Glomerular endothelial cell (primary cell): ENCODE measurements at places on chromosomes 12 and 14.
A peak's percentile ranks its signal among the peaks of the same experiment; 100 is the strongest.

DNA sequence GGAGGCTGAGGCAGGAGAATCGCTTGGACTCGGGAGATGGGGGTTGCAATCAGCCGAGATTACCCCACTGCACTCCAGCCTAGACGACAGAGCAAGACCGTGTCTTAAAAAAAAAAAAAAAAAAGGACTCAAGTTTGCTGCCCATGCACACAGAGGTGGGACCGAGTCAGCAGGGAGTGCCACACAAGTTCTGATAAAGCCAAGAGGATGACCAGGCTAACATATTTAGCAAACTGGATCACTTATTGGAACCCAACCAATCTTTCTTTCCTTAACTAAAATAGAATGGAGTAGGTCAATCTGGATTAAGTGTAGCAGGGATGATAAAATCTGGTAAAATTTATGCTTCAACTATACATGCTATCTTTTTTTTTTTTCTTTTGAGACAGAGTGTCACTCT lies 190.4 kb upstream of the FOXN3 start:
- DNase-seq: no peak

DNA sequence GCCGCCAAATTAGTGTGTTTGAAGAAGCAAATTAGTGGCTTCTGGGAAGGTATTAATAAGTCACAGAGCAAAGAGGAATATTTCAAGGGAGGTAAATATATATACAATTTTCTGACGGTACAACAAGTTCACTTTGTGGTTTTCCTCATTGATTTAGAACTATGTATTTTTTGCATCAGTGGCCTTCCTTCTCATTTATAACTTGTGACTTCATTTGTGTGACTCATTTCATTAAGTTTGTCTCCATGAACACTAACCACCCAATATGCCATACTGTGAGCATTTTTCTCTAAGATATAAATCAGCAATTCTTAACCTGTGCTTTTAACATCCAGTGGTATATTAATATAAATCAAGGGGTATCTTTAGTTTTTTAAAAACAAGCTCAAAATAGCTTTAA lies 29.3 kb upstream of the ARHGAP5 start:
- DNase-seq: no peak

GRCh38 chr12:50052964-50053363 lies 4.4 kb upstream of the ASIC1 start:
- no peak for DNase-seq

- no peak for DNase-seq
Observed at GRCh38 chr14:30108975-30109700, 181.5 kb upstream of the PRKD1 start.

- DNase-seq: no peak
Observed at GRCh38 chr12:123533672-123534643, at the start of gene RILPL1. Gene RILPL1, minus strand, starts transcription at chr12:123533719. Its CDS starts 237 bp downstream, at chr12:123533482.

DNA sequence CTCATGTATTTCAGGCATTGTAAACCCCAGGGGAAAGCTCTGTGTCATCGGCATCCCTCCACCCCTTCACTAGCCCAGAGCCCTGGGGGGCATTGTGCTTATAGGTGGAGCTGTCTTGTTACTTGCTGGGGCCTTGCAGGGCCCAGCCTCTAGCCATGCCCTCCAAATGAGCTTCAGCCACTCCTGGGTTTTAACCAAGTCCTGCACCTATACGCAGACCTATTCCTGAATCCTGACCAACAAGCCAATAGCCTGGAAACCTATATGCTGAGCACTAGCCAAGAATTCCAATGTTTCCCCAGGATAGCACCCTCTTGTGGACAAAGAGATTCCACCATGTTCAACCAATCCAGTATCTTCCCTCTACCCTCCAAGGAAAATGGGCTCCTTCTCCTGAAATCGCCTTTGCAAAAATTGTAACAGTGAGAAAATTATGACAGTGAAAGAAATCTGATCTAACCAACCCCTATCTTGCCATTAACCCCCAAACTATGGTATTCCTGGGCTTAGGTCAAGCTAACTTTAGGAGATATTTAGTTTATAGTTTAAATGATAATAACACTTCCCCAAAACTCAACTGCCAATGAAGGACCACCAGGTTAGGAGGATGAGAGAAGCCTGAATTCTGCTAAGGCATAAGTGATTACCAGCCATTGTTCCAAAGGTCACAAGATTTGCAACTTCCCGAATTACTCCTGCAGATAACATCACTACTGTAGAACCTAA lies 55.5 kb downstream of the TTC7B start:
- no peak for DNase-seq

DNA sequence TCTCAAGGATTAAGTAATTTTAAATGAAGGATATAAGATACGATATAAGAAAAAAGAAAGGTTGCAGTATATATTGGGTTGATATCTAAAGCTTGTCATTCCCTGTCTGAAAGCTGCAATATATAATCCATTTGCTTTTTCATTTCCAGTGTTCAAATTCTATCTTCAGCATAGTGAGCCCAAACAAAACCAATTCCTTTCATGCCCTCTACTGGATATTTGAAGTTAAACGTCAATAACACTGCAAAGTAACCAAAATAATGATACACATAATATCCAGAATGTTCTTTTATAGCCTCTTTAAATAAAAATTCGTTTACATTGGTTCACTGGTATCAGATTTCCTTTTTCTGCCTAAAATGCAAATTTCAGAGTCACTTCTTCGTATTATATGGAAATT lies 64.5 kb upstream of the DAAM1 start:
- DNase-seq: no peak

DNA sequence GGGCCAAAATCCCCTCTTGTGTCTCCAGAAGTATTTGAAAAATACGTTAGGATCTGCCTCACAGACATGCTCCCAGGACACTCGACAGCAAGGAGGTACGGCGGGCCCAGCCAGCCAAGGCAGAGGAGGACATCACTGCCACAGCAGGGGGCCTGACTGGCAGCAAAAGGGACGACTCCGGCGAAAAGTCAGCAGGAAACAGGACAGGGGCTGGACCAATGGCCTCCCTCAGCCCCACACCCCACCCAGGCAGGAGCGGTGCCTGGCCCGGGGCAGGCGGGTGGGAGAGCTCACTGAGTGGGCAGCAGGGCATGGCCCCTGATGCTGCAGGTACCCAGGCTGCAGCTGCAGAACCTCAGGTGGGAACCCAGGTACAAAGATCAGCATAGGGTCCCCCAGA lies 17.8 kb downstream of the BRF1 start:
- no peak for DNase-seq

GRCh38 chr14:103016071-103016470 lies 41.3 kb downstream of the CDC42BPB start:
- no peak for DNase-seq

DNA sequence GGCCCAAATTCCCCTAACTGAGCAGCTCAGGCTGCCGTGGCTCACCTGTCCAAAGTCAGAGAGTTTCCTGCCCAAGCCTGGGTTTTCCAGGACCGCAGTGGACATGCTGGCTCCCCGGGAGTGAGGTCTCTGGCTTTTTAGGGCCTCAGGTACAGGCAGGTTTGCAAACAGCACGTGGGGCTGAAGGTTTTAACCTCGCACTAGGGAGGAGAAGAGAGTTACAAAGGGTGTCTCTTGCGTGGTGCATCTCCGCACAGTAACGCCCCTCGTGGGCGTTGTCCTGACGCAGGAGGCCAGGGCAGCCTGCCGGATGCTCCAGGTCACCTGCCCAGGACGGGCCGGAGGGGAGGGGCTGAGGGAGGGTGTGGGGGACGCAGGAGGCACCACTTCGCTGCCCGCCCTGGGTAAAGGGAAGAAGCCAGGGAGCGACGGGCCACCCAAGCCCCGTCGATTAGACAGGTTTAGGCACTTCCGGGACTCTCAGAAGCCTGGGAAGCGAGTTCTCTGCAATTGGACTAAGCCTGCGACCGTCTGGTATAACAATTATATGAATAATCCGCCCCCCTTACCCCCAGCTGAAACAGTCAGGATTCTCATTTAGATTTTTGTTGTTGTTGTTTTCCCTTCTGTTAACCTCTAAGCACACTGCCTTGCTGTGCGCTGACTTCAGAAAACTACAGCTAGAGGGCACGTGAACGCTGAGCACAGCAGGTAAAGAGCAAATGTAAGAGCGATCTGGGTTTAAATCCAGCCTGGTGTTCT lies at the start of gene PAH:
Gene PAH (minus strand): TSS at position 219 of the 762 bp plus-strand sequence. CDS start 114 bp downstream, at position 105.
- no peak for DNase-seq

DNA sequence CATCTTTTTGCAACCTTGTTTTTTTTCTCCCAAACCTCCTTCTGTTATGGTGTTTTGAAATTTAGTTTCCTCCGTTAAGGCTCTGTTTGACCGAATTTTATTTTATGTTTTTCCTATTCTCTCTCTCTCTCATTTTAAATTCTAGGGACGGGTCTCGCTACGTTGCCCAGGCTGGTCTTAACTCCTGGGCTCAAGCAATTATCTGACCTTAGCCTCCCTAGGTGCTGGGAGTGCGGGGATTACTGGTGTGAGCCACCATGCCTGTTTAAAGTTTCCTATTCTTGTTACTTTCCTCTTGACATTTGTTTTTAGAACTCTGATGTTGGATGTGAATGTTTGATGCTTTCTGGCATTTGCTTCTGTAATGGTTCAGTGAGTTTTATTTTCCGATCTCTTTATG lies 1.0 kb downstream of the ZC3H14 start:
- no peak for DNase-seq

- no peak for DNase-seq
Observed at GRCh38 chr12:115640929-115641328, 636.6 kb downstream of the MED13L start.

GRCh38 chr12:119681728-119682638 lies 14.1 kb downstream of the PRKAB1 start:
- no peak for DNase-seq

DNA sequence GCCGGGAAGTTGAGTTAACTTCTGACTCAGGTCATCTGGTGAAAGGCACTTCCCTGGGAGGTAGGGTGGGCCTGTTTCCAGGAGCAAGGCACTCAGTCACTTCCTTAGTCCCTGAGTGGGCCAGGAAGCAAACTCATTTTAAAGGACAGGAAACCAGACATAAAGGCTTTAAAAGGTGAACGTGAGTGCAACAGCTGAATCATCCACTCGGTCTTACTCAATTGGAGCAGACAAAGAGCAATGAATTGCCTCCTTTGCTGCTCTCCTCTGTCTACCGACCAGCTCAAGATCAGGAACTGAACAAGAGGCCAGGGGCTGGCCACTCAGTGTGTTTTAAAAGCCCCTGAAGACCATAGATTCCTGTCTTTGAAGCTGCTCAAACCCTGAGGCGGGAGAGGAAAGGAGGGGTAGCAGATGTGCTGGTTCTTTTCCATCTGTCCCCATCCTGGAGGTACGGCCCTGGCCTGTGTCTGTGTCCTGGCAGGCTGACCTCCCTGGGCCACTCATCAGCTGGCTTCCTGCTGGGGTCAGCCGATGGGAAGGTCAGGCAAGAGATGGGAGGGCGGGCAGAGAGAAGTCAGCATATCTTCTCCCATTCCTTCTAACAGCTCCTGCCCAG lies 148.9 kb downstream of the PPM1H start:
- DNase-seq: peak; percentile 97

DNA sequence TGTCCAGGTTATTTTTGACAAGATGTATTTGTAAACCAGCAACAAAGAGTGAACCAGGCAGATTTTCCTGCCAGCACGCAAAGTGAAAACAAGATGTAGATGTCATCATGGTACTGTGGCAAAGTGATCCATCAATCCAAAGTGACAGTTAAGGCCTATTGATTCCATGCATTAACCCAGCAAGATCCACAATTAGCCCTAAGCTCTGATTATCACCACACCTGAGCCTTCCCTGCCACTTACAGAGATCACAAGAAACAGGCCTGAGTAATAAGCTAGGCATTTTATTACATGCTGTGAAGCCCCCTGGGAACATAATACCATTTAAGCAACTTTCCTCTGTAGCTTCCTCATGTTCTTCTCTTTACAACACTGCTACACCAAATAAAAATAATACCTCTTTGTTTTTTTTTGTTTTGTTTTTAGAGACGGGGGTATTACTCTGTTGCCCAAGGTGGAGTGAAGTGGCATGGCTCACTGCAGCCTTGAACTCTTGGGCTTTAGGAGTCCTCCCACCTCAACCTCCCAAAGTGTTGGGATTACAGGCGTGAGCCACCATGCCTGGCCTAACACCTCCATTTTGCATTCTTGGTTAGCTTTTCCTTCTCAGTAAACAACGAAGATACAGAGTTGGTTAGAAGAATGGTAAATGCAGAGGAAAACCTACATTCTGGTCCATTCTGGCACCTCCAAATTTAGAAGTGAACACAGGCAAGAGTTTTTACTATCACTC lies 85.5 kb downstream of the STON2 start:
- DNase-seq: no peak

- no peak for DNase-seq
Observed at GRCh38 chr14:60166142-60166541, 944 bp upstream of the DHRS7 start.

GRCh38 chr14:101797856-101798255 lies 36.3 kb downstream of the PPP2R5C start:
- DNase-seq: no peak
